BJ (cell line): ENCODE measurements at places on chromosomes 6 and 20. TPM values are rescaled to one million over a fixed set of nuclear protein-coding genes. Genes with fewer than 3 reads are reported as not detected.

DNA sequence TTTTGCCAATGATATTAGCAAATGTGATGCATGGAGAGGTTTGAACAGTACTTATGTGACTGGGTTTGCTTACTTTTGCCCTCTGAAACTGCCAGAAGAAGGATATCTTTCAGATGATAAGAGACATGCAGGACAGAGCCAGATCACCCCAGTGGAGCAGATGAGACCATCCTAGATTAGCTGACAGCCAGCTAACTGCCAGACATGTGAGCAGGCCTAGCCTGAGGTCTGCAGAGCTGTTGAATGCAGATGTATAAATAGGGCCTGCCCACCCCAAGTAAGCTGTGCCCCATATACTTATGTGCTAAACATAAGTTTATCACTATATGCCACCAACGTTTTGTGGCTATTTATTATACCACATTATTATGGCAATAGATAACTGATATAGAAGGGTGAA is 5.9 kb downstream of the ZSCAN31 start:
- DNase-seq = no peak

- no peak for DNase-seq
Observed at GRCh38 chr6:35580836-35581235, 68.1 kb upstream of the TULP1 start.

DNA sequence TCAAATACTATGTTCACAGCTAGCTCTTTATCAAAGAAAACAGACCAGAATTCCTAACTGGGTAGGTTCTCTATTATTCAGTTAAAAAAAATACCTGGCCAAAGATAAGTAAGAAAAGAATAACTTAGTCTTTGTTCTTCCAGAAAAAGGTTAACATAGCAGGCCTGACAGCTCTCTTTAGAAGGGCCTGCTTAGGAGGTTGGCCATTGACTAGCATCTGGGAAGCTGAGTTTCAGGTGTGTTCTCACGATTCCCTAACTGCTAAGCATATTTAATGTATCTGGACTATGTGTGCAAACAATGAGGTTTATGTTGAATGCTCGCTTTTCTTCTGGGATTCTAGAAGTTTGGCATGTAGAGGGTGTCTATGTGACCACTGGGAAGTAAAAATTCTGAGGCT is 618.9 kb downstream of the HACE1 start:
- no peak for DNase-seq

DNA sequence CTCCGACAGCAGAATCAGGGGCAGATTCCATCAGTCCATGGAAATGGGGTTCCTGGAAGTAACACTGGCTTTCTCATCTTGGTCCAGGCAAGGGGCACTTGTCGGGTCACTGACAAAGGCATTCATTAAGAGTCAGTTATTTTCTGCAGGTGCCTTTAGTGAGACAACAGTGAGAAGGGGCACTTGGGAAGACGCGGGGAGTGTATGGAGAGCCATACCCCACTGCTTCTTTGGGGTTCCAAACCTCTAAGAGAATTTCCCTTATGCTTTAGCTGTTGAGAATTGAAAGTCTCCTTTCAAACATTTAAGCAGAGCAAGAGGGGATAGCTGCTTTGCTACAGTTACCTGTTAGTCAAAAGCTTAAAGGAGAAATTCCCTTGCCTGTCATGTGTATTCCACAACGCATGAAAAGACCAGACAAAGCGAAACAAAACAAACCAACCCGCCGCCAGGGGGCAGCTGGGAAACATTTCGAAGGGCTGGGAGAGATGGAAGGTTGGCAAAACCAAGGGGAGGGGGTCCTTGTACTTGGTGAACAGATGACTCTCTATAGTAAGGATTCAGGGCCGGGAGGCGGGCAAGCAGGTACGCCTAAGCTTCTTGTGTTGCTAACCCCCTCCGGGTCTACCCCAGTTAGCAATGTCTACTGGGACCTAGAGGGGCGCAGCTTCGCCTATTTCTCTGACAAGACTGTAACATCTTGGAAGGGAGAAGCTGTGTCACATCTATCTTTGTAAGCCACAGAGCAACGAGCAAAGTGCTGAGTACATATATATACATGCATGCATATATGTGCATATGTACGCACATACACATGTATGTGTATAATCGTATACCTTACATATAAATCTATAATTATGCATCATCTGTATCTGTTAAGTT is 474.9 kb upstream of the AGPAT4 start:
- DNase-seq = no peak

DNA sequence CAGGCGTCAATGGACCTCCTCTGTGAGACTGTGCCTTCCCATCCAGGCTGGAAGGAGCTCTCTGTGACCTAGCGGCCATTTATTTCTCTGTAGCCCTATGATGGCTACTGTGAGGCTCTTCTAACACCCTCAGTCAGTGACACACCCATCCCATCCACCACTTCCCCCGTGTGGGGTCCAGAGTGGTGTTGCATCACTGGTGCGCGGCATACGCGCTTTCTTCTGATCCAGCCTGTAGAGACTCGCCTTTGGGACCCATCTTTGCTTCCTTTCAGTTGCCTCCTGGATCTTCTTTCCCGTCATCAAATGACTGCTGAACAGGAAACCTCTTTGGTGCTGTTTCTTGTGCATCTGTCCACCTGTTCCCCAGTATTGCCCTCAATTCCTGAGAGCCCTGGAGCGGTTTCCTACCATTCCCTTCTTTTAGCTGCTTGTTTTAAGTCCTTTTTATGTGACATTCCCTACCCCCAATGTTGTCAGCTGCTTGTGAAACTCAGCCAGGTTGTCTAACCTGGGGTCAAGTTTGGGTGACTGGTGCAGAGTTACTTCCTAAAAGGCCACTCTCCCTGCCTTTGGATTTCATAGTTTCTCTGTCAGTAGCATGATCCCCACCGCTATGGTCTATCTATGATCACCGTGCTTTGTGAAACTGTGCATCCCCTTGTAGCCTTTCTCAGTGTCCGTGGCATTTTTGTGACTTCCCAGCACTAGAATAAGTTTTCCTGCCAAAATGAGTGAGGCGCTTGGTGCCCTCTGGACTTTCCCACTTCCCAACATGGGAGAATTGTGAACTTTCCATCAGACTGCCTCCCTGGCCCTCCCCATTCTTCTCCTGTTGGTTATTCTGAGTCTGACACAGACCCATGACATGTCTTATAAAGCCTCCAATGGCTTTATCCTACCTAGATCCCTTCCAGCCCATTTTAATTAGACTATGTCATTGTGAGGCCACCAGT is 5.7 kb downstream of the PRR3 start:
- no peak for DNase-seq

GRCh38 chr6:20678831-20679352 is 144.6 kb downstream of the CDKAL1 start:
- no peak for DNase-seq

DNA sequence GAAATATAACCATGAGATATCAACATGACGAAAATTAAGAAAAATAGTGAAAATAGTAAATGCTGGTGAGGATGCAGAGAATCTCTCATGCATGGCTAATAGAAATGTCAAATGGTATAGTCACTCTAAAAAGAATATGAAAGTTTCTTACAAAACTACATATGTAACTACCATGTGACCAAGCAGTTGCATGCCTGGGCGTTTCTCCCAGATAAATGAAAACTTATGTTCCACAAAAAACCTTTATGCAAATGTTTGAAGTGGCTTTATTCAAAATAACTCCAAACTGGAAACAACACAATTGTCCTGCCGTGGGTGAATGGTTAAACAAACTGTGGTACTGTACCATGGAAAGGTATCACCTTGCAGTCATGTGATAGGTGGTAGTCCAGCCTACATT is 112.4 kb downstream of the HDGFL1 start:
- DNase-seq = no peak

DNA sequence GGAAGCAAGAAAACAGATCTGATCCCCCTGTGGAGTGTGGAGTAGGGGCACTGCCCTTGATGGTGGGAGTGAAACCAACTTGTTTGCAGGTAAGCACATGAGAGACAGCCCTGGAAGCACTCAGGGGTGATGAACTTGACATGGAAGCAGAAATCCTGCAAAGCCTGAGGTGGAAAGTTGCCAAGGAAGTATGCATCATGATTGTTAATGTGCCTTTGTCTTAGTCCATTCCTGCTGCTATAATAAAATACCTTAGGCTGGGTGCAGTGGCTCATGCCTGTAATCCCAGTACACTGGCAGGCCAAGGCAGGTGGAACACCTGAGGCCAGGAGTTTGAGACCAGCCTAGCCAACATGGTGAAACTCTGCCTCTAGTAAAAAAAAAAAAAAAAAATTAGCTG is 40.2 kb upstream of the IFNGR1 start:
- no peak for DNase-seq

- no peak for DNase-seq
Observed at GRCh38 chr6:144581812-144582537, 296.8 kb downstream of the UTRN start.

Gene EYS
- 0.04 TPM in 1 of 2 replicates, not detected in the other for polyA plus RNA-seq

Gene CLDN20
- not detected in 2 replicates for polyA plus RNA-seq
